ENCODE measurements at places on chromosomes 13 and 19.

DNA sequence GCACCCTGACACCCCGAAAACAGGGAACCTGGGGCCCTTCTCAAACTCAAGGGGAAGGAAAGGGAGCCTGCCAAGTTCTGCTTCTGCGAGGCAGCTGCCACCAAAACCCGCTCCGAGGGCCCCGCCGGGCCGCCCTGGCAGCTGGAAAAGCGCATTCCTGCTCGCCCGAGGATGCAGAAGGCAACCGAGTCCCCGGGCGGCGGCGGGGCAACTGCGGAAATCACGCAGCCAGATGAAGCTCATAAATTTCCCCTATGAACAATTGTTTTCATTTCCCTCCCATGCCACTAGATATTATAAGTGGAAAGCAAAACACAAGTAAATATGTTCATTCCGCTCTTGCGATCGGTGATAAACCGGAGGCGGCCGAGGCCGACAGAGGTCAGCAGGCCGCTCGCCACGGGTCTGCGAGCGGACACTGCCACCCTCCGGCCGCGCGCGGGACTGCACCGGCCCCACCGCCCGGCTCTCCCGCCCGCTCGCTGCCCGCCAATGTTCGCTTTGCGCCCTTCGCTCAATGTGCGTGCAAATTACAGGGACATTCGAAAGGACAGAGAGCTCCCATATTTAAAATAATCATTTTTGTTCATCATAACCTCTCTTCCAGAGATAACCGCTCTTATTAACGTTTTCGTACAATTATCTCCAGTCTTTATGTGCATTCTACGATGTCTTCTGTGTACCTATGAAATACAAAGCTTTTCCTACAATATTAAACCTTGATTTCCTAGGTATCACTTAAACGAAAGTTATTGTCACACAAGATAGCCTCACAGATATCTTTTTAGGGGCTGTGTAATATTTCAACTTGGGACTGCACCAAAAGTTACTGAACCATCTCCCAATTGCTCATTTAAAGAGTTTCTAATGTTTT, 120.8 kb upstream of the ZNF507 start:
- peak; percentile 51 for DNase-seq

- DNase-seq = no peak
Observed at GRCh38 chr19:48398102-48398374, 4.6 kb downstream of the GRIN2D start.

DNA sequence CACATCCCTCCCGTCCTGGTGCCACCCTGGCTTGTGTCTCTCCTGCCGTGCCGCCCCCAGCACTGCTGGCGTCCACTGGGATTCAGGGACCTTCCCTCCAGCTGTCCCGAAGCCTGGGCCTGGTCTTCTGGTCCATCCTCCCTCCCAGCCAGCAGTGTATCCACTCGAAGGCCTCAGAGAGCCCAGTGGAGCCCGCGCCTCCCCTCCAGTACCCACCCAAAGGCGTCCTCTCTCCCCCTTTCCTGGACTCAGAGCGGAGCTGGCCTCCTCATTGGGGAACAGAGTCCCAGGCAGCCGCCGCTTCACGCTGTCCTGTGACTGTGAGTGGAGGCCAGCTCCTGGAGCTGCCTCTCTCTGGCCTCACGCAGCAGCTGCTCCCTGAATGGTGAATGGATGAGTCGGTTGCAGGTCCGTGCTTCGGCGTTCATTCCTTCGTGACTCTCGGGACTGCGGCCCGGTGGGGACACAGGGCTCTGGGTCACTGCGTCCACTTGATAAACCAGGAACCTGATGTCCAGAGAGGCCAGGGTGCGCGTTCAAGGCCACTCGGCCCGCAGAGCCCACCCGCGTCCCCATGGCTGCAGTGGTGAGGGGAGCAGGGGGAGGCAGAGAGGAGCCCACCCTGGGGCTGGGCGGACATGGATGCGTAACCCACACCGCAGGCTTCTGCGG, 12.1 kb downstream of the ONECUT3 start:
- DNase-seq = no peak

- no peak for DNase-seq
Observed at GRCh38 chr19:28443361-28443760, 769.6 kb downstream of the UQCRFS1 start.

DNA sequence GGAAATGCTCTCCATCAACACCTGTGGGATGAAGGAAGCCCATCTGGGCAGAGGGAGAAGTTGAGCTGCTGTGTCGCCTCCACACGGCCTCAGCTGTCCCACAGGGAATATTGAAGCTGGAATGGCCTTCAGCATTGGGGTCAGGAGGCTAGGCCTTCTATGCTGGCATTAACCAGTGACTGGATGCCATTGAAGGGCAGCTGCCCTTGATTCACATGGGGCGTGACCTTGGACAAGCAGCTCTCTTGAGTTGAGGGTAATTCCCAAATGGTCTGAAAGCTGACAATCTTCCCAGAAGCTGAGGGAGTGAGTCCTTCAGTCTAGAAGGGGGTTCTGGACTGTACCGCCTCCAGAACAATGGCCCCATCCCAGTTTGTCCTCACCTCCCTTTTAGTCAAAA, 6.7 kb downstream of the BCL3 start:
- no peak for DNase-seq

DNA sequence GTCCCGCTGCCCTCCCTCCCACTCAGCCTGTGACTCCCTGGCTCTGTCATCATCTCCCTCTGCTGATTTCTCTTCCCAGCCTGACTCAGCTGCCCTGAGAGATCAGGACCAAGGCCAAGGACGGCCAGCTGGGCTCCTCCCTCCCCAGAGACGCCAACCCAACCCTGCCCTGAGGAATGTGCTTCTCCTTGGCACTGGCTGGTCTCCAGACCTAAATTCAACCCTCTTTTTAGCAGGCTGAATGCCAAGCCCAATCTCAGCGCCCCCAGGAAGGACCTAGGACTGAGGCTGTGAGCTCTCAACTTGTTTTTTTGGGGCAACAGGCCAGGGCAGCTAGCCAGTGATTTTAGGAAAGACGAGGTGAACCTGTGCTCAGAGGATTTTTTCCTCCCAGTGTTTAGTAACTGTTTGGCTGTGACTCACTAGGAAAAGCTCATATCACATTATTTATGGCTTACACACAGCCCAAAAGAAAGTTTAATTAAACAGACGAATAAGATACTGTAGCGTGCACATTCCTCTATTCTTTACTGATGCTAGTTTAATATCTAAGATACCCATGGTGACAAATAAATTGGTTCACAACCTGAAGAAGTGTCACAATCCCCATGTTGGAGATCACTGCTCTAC, 7.4 kb upstream of the IGFL1 start:
- DNase-seq = no peak

DNA sequence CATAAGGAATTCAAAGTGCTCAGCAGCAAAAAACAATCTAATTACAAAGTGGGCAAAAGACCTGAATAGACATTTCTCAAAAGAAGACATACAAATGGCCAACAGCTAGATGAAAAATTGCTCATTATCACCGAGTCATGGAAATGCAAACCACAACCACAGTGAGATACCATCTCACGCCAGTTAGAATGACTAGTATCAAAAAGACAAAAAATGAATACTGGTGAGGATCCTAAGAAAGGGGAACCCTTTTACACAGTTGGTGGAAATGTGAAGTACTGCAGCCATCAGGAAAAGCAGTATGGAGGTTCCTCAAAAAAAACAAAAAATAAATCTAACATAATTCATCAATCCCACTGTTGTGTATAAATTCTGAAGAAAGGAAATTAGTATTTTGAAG, 1206.1 kb downstream of the EFNB2 start:
- no peak for DNase-seq

- DNase-seq = no peak
Observed at GRCh38 chr19:42325896-42326771, 699 bp downstream of the MEGF8 start.

DNA sequence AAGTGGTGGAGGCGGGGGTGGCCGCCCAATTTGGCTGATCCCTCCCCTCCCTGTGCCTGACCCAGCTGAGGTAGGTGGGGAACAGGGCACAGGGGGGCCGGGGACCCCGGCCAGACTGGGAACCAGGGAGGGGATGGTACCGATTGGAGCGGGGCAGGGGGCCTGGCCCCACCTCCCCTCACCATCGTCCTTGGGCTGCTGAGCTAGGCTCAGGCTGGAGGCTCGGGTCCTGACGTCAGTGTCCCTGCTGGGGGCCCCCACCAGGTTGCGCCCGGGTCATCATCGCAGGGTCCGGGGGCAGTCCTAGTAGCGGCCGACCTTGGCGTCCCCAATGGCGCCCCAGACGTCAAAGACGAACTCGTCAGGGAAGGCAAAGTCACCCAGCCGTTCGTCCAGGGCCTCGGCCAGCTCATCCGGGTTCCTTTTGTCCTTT, 3.0 kb upstream of the PTGER1 start:
- no peak for DNase-seq

DNA sequence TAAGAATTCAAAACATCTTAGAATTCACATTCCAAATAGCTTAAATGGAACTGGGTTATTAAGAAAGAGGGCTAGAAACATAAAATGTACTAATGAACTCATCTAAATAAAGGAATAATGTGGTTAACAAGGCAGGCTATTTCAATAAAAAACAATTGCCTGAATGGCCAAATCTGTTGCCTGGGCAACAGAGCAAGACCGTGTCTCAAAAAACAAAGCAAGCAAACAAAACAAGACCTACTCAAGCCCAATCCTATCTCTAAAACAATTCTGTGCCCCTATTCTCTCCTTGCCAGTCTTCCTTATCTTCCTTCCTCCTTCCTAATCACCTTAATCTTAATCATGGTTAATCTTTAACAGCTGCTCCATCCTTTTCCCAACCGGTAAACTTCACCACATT, 12.1 kb downstream of the IGFL1 start:
- no peak for DNase-seq

DNA sequence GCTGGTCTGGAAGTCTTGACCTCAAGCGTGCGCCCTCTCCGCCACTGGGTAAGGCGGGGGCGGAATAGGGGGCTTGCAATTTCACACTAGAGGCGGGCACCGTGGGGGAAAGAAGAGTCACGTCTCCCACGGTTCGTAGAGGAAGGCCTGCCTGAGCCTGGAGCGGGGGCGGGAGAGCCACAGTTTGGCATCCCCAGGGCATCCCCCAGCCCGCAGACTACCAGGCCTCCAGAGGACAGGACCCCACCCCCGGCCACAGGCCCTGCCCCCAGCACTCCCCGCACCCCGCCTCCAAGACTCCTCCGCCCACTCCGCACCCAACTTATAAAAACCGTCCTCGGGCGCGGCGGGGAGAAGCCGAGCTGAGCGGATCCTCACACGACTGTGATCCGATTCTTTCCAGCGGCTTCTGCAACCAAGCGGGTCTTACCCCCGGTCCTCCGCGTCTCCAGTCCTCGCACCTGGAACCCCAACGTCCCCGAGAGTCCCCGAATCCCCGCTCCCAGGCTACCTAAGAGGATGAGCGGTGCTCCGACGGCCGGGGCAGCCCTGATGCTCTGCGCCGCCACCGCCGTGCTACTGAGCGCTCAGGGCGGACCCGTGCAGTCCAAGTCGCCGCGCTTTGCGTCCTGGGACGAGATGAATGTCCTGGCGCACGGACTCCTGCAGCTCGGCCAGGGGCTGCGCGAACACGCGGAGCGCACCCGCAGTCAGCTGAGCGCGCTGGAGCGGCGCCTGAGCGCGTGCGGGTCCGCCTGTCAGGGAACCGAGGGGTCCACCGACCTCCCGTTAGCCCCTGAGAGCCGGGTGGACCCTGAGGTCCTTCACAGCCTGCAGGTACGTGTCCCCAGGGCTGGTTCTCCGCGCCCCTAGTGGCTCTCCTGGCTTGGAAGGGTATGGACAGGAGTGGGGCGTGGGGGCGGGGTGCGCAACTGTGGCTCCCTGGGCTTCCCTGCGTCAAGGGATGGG, at the start of gene ANGPTL4:
Gene ANGPTL4, plus strand, starts transcription at position 353 of the 969 bp plus-strand sequence. Its CDS starts 167 bp downstream, at position 520.
- DNase-seq = peak; percentile 49

GRCh38 chr13:47480121-47480520, 521.0 kb downstream of the SUCLA2 start:
- DNase-seq = no peak

DNA sequence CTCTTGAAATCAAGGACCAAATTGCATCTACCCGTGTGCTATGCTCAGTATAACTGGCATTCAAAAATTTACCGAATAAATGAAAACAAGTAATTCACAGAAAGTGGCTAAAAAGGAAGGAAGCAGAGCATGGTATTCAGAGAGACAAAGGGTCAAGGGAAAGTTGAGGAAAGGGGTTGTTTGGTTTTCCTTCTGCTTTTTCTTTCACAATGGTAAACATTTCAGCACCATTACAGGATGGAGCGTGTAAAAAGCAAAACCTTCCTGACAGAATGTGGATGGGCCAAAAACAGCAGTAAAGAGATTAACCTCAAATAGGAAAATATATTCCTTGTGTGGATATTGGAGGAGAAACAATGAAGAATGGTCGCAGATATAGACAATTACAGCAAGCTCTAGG, 14.8 kb downstream of the DIAPH3 start:
- DNase-seq = no peak

- no peak for DNase-seq
Observed at GRCh38 chr19:16019691-16020448, 56.4 kb upstream of the TPM4 start.

- peak; percentile 82 for DNase-seq
Observed at GRCh38 chr19:1875646-1876495, 9.4 kb downstream of the ABHD17A start.

DNA sequence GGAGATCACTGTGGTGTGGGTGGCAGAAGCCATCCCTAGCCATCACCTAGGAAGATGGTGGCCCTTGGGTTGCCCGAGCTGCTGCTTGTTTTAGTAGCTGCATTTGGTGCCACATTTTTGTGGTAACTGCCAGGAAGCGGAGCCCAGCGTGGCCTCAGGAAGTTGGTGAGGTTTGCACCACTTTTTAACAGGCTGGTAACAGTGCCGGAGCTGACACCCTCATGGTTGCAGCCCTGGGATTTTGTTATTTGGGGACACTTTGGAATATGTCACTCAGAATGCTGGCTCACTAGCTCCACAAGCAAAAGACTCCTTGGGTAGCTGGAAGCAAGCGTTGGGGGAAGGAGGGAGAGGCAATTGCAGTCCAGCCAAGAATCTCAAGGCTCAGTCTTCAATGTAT, 22.1 kb downstream of the ACTN4 start:
- DNase-seq = no peak

DNA sequence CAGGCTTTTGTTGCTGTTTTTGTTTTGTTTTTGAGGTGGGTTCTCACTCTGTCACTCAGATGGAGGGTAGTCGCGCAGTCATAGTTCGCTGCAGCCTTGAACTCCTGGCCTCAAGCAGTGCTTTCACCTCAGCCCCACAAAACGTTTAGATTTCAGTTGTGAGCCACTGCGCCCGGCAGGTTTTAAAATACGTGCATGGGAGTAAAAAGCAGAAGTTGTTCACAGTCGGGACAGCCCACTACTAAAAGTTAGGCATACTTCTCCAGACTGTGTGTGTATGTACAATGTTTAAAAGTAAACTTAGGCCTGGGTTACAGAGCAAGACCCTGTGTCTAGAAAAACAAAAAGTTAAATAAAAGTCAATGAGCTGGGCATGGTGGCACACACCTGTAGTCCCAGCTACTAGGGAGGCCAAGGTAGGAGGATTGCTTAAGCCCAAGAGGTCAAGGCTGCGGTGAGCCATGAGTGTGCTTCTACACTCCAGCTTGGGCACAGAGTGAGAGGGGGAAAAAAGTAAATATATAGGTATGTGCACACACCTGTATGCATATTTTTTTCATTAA, 6.1 kb downstream of the SAFB start:
- no peak for DNase-seq

DNA sequence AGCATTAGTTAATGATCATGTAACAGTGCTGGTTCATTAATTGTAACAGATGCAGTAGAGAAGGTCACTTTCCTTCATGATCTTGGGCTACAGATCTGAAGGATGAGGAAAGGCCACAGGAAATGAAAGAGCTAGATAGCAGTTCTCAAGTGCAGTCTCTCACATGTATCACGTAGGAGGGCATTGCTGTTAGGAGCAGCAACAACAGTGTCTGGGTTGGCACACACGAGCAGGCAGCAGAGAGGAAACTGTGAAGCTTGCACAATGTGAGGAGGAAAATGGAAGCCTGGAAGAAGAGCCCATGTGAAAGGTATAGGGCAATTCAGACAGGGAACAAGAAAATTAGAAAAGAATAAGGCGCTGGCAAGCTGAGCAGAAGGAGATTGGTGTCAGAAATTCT, 1741.5 kb downstream of the PCDH9 start:
- no peak for DNase-seq

Data from C1 segment of cervical spinal cord (tissue), 14 donors.